ENCODE measurements at places on chromosomes 7 and 10.
A peak's percentile ranks its signal among the peaks of the same experiment; 100 is the strongest.

DNA sequence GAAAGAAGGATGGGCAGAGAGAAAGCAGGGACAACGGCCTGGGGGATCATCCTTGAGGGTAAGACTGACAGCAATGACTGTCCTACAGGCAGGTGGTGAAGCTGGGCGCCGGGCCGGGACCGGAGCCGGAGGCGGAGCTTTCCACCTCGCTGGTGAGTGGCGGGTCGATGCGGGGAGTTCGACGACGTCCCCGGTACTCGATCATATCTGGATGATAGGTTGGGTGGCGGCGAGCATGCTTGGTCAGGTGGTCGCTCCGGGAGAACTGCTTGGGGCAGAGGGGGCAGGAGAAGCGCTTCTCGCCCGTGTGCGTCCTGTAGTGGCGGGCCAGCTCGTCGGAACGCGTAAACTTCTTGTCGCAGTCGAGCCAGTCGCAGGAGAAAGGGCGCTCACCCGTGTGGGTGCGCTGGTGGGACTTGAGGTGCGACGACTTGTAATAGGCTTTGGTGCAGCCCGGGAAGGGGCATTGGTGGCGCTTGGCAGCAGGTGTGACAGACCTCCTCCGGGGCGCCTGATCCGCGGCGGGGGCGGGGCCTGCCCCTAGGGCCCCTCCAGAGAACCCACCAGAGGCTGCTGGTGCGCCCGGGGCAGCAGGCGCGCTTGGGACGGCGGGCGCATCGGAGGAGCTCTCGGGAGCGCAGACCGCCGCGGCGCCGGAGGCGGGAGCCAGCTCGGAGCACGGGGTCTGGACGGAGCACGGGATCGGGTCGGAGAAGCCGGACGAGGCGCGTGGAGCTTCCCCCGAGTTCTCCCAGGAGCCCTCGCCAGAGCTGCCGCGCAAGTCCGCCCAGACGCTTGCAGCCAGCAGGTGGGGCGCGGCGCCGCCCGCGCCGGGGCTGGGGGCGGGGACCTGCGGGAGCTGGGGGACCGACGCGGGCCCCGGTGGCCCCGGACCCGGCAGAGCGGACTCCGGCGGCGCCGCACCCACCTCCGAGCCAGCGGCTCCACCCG, 752 bp downstream of the KLF14 start:
- peak; percentile 4 for DNase-seq

- no peak for DNase-seq
Observed at GRCh38 chr10:48492201-48492600, 112.7 kb downstream of the ARHGAP22 start.

DNA sequence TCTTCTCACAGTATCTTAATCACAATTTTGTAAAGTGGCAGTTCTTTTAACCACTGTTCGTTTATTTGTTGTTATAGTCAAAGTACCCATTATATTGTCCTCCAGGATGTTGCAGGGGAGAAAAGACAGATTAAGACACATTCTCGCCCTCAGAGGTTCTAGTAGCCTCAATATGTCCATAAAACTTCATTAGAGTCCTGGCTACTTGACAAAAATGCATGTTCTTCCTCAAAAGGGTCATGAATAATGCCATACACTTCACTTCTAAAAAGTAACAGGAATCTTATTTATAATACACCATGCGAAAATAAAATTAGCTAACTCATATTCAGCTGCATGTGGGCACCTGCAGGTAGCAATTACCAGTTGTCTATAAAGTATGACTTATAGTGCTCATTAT, 109.3 kb upstream of the ANK3 start:
- no peak for DNase-seq

- DNase-seq, result no peak
Observed at GRCh38 chr10:109178591-109178990, 744.7 kb downstream of the XPNPEP1 start.

DNA sequence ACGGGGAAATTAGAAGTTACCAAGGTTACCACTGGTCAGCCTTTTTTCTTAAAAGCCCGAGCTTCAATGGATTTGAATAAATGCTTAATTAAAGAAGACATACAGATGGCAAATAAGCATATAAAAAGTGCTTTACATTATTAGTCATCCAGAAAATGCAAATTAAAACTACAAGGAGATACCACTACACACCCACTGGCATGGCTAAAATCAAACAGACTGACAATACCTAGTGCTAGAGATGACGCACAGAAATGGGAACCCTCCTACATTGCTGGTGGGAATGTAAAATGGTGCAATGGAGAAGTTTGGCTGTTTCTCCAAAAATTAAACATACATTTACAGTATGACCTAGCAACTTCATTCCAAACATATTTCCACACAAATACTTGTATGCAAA, 38.3 kb upstream of the CREB5 start:
- DNase-seq, result no peak

DNA sequence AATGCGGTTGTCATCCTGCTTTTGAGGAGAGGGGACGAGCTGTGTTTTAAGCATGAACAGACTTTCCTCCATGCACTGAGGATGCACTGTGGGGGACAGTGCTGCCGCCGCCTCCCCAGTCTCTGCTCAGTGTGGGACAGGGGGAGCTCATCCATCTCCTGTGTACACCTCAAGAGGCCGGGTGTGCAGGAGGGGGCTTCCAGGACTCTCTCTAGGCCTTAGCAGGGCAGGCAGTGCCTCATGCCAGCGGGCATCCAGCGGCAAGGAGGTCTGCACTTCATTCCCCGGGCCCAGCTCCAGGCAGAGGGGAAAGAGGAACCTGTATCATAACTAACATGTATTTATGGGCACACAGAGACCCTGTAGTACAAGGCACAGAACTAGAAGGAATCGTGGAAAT, 89.7 kb downstream of the DIP2C start:
- no peak for DNase-seq

DNA sequence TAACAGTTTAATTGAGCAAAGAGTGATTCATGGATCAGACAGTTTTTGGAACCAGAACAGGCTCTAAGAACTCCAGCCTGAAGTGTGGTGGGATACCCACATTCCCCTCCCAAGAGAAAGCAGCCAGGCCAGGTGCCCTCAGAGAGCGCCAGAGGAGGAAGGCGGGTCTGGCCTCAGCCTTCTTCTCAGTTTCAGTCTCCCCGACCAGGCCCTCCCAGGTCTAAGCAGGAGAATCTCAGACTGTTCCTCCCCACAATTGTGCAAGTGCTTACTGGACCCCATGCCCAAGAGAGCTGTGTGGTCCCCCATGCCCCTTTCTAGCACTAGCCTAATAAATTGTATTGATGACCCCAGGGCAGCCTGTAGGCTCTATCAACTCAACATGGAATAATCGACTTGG, 25.6 kb downstream of the PPIF start:
- DNase-seq, result no peak

DNA sequence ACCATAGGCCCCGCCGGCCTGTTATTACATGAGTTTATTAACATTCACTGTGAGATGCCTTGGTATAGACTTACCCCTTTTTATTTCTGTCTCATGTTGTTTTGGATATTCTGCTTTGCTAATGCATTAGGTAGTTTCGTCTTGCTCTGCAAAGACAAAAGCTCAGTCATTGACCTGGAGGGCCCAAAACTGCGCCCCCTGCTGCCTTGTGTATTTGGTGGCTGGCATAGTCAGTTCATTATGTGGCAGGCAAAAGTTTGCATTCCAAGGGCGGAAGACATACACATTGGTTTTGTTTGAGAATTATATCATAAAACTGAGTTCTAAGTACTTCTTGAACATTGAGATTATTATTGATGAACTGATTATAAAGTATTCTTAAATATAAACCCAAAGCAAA, 372.5 kb downstream of the SDK1 start:
- peak; percentile 4 for DNase-seq

GRCh38 chr10:123375738-123376137, 221.5 kb downstream of the BUB3 start:
- DNase-seq, result no peak

GRCh38 chr10:31028081-31028480, 3.6 kb downstream of the ZNF438 start:
- DNase-seq, result peak; percentile 39

DNA sequence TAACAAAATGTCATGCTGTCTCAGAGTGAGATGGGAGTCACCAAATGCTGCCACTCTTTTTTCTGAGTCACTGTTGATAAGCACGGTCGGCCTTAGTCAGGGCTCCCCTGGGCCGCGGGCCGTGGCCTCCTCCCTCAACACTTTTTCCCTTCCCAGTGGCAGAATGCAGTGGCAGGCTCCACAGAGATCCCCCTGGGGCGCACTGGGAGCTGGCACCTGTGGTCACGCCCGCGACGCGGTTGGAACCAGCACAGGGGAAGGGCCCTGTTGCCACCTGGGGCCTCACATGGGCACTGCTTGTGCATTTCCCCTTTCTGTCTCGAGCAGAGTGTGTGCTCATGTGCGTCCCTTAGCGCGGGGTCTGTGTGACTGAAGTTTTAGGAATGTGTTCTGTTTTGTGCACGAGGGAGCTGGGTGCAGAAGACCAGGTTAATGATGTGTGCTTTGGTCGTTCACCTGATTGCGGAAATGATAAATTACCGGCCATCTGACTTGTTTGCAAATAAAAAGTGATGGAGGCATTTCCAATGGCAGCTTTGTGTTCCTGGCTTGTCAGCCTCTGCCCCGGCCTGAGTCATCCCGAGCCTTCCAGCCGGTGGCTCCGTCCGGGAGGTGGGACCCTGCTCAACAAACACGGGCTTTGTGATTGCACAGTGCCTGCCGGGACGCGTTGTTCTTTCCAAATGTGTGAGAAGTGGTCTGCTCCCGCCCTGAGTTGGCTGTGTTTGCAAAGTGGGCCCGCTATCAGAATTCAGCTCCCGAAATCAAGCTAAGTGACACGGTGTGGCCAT, 100.7 kb downstream of the NKX6-2 start:
- DNase-seq, result no peak

DNA sequence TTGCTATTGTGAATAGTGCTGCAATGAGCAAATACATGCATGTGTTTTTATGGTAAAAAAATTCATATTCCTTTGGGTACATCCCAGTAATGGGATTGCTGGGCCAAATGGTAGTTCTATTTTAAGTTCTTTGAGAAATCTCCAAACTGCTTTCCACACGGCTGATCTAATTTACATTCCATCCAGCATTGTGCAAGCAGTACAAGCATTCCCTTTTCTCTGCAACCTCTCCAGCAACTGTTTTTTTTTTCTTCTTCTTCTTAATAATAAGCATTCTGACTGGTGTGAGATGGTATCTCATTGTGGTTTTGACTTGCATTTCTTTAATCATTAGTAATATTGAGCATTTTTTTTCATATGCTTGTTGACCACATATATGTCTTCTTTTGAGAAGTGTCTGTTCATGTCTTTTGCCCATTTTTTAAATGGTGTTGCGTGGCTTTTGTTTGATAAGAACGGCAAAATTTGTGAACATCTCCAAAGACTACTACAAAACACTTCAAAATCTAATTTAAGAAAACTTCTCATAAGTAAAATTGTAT, 136.1 kb upstream of the MYO3A start:
- DNase-seq, result no peak

- DNase-seq, result no peak
Observed at GRCh38 chr7:50270531-50271018, 33.9 kb upstream of the IKZF1 start.

GRCh38 chr7:126820925-126821324, 431.8 kb downstream of the GRM8 start:
- DNase-seq, result no peak

DNA sequence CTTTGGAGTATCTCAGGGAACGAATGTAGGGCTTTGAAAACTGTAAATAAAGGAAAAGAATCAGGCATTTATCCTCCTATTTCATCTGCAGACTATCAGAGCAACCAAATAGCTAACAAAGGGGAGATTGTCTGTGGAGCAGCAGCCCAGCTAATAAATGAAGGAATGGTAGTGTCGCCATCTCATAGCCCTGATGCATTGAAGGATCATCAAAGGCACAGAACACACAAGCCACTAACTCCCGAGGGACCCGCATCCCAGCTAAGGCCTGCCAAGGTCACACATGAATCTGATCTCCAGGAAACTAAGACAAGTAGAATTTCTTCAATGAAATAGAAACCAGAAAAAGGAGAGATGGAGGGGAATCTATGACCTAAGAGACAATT, 38.2 kb downstream of the CALML5 start:
- peak; percentile 43 for DNase-seq

DNA sequence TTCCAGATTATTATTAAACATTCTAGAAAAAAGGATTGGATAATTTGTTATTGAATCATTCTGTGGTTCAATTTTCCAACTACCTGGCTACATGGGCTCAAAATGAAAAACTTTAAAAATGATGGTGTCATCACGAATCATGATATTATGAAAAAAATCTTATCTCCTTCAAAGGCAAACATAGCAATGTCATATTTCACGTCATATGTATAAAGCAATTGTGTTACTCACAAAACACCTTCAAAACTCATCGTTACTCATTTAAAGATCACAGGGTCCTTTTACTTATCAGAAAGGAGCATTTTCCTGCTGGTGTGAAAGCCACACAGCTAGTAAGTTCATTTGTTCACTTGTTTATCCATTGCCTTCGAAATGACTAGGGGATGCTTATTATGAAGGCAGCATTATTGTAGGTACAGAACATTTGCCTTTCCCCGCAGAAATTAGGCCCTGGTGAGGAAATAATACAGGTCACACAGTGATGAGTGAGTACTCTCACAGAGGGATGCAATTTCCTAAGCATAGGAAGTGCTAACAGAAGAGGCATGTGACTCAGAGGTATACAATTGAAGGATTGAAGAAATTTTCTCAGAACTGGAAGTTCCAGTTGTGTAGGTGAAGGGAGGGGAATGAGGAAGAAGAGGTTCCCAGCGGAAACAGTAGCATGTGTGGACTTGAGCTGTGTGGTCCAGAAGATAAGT, 478.7 kb downstream of the INHBA start:
- DNase-seq, result peak; percentile 50

GRCh38 chr10:85457191-85457590, 909.4 kb downstream of the GRID1 start:
- DNase-seq, result no peak

DNA sequence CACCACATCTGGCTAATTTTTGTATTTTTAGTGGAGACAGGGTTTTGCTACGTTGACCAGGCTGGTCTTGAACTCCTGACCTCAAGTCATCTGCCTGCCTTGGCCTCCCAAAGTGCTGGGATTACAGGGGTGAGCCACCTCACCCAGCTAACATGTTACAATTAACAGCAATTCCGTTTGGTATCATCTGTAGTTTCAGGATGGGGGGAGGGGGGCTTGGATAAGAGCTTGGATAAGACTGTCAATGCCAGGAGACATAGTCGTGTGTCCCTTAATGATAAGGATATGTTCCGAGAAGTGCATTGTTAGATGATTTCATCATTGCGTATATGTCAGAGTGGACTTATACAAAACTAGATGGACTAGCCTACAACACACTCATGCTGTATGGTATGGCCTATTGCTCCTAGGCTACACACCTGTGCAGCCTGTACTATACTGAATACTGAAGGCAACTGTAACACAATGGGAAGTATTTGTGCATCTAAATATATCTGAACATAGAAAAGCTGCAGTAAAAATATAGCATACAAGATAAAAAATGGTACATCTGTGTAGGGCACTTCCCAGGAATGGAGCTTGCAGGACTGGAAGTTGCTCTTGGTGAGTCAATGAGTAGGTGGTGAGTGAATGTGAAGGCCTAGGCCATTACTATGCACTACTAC, 103.9 kb upstream of the TNS3 start:
- peak; percentile 52 for DNase-seq

GRCh38 chr10:59290448-59290847, 71.9 kb downstream of the FAM13C start:
- DNase-seq, result no peak

- DNase-seq, result no peak
Observed at GRCh38 chr7:84091318-84091717, 103.3 kb downstream of the SEMA3A start.

Measured in fibroblast of skin of right quadriceps (primary cell).